ENCODE measurements at places on chromosomes 4 and X. TPM values are rescaled to one million over a fixed set of nuclear protein-coding genes. Genes with fewer than 3 reads are reported as not detected.

The ODAPH gene
- 0.24 TPM for polyA plus RNA-seq

The GABRQ gene
- 0.57 TPM for polyA plus RNA-seq

The ZCCHC18 gene
- 0.93 TPM for polyA plus RNA-seq

The MSANTD1 gene
- polyA plus RNA-seq, result 0.24 TPM

The NEUROG2 gene
- not detected for polyA plus RNA-seq

The TMEM35A gene
- 3.5 TPM for polyA plus RNA-seq

The SPANXD gene
- not detected for polyA plus RNA-seq

The TMEM164 gene
- 27.3 TPM for polyA plus RNA-seq

The TRIM75 gene
- not detected for polyA plus RNA-seq

The APLN gene
- 27.5 TPM for polyA plus RNA-seq

The TMA16 gene
- 30.1 TPM for polyA plus RNA-seq

The EGF gene
- polyA plus RNA-seq, result not detected

The SHOX gene
- not detected for polyA plus RNA-seq

The PGM2 gene
- 6.8 TPM for polyA plus RNA-seq

The PCDH19 gene
- 0.08 TPM for polyA plus RNA-seq

The ARHGAP36 gene
- 30.0 TPM for polyA plus RNA-seq

The AMOT gene
- polyA plus RNA-seq, result 2.6 TPM

The BMX gene
- polyA plus RNA-seq, result 0.29 TPM

The FAM90A26 gene
- polyA plus RNA-seq, result not detected

The TMEM31 gene
- polyA plus RNA-seq, result 0.46 TPM

The EFHC2 gene
- 0.95 TPM for polyA plus RNA-seq

The TMEM150C gene
- polyA plus RNA-seq, result 14.0 TPM

The KCND1 gene
- polyA plus RNA-seq, result 0.82 TPM

The RS1 gene
- polyA plus RNA-seq, result not detected

The MAGED4 gene
- 10.4 TPM for polyA plus RNA-seq

The POU3F4 gene
- not detected for polyA plus RNA-seq

The KLKB1 gene
- polyA plus RNA-seq, result 4.7 TPM

The ATOH1 gene
- not detected for polyA plus RNA-seq

The SLC2A9 gene
- polyA plus RNA-seq, result 2.1 TPM

The AR gene
- 0.98 TPM for polyA plus RNA-seq

The CFAP47 gene
- 0.08 TPM for polyA plus RNA-seq

The LDOC1 gene
- polyA plus RNA-seq, result 54.1 TPM

The GUCY1A1 gene
- 3.8 TPM for polyA plus RNA-seq

The RPS6KA6 gene
- 1.3 TPM for polyA plus RNA-seq

The TCEAL5 gene
- 12.6 TPM for polyA plus RNA-seq

The EDNRA gene
- polyA plus RNA-seq, result 1.6 TPM

The POF1B gene
- polyA plus RNA-seq, result 0.16 TPM

The SMAD1 gene
- 3.9 TPM for polyA plus RNA-seq

The MAGEB2 gene
- not detected for polyA plus RNA-seq

The DCAF4L1 gene
- 0.40 TPM for polyA plus RNA-seq

The PNPLA4 gene
- 38.7 TPM for polyA plus RNA-seq
